ENCODE measurements at places on chromosomes 1 and 21.

DNA sequence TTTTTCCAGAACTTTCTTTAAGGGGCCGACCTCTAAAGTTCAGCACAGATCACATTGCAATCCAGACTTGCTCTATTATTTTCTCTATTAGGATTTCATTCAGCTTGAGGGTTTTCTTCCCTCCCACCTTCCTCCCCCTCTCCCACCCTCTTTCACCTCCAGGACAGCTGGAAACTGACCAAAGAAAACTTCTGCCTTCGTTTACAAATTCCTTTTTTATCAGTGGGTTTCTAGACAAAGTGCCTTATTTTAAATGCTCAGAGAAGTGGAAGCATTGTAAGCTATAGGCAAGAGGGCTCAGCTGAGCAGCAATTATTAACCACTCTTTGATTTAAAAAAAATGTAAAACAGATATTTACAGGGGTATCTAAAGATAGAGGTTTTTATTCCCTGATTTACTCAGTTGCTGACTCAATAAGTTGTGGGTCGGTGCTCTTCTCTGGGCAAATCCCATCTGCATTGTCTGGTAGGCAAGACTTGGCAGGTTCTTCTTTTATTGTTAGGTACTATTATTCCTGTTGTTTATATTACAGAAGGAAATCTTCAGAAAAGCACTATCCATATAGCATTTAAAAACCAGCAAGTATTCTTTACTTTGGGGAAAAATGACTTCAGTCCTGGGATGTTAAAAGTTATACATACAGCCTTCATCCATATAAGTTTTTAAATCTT, 277.0 kb upstream of the C1orf105 start:
- no peak for DNase-seq

DNA sequence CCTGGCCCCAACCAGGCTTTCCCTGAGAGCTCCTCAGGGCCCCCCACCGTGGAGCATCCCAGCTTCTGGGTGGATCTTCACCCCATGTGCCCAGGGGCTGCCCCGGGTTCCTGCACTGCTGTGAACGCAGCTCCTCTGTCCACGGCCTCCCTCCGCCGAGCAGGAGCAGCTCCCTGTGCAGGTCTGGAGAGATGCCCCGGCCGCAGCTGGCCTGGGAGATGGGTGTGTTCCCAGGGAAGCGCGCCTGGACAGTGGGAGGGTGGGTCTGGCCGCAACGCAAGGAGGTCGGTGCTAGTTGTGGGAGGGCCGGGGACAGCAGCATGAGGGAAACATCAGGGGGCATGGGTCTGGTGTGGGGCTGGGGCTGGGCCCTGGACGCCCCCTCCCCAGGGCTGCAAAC, 71.3 kb downstream of the MORN1 start:
- no peak for DNase-seq

- DNase-seq, result no peak
Measured at GRCh38 chr1:156926175-156926574, 5.7 kb downstream of the LRRC71 start.

DNA sequence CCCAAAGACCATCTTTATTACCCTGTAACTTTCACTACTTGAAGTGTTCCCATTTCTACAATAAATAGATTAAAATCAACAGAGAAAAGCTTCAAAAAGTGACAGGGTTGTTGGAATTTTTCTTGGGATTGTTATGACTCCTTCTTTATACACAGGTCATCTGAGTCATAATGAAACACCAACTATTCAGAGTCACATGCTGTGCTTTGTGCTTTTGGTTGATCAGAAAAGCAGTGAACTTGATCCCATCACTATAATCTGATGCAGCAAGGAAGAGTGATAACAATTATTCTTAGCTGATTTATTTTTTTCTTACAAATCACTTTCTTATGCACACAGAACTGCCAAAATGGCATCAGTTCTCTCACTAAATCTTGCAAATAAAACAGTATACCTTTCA, 422.9 kb downstream of the PTBP2 start:
- DNase-seq, result no peak

- no peak for DNase-seq
Measured at GRCh38 chr1:193580419-193580818, 394.0 kb upstream of the B3GALT2 start.

- DNase-seq, result no peak
Measured at GRCh38 chr21:33852485-33852884, 63.1 kb downstream of the ATP5PO start.

DNA sequence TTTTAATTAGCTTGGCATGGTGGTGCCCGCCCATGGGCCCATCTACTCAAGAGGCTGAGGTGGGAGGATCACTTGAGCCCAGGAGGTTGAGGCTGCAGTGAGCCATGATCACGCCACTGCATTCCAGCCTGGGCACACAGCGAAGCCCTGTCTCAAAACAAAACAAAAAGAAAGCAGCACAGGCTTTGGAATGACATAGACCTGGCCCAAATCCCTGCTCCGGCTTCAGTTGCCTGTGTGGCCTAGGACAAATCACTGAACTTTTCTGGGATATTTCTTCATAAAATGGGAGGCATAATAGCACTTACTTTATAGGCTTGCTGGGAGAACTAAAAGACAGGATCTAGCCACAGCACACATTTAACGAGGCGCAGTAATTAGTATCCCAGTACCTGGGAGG, 2.4 kb downstream of the PEAR1 start:
- no peak for DNase-seq

GRCh38 chr1:50097021-50097679, 11.6 kb upstream of the ELAVL4 start:
- DNase-seq, result no peak

- DNase-seq, result no peak
Measured at GRCh38 chr1:32767156-32767555, 50.0 kb downstream of the YARS1 start.

GRCh38 chr1:90922996-90923395, 98.8 kb downstream of the ZNF644 start:
- no peak for DNase-seq

DNA sequence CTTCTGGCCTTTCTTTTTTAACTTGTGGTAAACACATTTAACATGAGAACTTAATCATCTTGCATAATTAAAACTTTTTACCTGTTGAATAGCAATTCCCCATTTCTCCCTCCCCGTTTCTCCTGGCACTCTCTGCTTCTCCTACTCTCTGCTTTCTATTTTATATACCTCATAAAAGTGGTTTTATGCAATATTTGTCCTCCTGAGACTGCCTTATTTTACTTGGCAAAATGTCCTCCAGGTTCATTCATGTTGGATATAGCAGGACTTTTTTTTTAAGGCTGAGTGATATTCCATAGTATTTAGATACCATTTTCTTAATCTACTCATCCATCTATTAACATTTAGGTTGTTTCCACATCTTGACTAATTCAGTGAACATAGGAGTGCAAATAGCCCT, 35.0 kb downstream of the BTG3 start:
- no peak for DNase-seq

- no peak for DNase-seq
Measured at GRCh38 chr1:52531249-52531872, 21.5 kb downstream of the TUT4 start.

GRCh38 chr1:93816970-93817678, 61.9 kb downstream of the DNTTIP2 start:
- DNase-seq, result no peak

DNA sequence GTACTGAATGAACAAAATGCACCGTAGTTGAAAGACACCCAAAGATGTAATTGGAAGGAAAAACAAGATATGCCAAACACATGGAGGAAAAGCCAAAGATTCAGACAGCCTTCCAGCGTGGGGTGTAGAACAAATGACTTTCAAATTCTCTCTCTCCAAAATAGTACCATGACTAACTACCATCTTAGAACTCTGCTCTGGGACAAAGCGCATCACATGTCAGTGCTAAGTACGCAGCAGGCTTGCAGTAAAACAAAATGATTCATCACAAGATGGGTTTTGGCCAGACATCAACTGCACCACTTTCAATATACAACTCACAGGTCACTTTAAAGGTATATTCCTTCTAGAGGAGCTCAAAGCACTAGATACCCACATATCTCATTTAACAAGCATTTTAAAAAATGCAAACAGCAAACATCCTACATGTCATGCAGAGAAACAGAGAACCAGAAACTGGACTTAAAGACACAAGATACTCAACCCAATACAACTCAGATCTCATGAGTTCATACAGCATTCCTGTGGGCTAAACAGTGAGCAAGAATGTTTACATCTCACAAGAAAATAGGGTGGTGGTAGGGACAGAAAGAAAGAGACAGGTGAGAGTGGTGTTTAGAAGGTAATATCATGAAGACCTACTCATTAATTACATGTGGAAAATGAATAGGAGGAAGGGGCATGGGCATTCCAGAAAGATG, 75.7 kb downstream of the BCAR3 start:
- no peak for DNase-seq

GRCh38 chr1:156616463-156616862, 2.8 kb upstream of the HAPLN2 start:
- peak; percentile 84 for DNase-seq

DNA sequence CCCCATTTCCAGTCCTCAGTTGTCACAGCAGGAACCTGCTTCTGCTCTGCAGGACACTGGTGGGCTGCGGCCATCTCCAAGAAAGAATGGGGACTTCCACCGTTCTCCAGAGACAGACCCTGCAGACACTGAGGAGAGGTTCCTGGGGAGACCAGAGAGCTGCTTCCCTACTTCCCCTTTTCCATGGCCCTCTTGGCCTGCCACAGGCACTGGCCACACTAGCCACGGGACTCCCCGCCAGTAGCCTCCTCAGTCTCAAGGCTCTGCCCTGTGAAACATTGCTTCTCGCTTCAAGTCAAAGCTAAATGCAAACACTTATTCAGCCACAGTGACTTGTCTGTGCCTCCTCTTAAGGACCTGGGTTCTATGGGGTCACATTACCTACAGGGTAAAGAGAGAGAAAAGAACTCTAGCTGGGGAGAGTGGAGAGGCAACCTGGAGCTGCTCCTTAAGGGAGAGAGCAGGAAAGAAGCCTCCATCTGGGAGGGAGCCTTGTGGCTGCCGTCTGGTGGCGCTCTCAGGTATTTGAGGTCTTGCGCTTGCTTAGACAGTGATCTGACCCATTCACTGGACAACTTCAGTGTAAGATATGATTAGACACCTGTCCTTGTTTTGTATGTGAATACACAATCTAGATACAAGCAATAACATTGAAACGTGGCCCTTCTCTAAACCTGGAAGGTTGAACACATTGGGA, 5.4 kb upstream of the SLAMF8 start:
- DNase-seq, result no peak

DNA sequence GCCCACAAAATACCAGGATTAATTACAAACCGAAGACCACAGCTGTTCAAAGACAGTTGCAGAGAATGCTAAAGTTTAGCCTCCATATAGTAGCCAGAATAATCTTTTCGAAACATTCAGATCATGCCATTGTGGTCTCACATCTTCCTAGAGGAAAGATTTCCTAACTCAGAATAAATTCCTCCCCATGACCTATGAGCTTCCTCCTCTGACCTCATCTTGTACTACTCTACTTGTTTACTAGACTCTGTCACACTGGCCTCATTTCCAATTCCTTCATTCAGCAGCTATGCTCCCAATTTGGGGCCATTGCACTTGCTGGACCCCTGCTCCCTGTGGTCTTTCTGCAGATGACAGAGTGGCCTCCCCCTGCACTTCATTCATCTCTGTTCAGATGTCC, 71.8 kb upstream of the LRRC53 start:
- no peak for DNase-seq

DNA sequence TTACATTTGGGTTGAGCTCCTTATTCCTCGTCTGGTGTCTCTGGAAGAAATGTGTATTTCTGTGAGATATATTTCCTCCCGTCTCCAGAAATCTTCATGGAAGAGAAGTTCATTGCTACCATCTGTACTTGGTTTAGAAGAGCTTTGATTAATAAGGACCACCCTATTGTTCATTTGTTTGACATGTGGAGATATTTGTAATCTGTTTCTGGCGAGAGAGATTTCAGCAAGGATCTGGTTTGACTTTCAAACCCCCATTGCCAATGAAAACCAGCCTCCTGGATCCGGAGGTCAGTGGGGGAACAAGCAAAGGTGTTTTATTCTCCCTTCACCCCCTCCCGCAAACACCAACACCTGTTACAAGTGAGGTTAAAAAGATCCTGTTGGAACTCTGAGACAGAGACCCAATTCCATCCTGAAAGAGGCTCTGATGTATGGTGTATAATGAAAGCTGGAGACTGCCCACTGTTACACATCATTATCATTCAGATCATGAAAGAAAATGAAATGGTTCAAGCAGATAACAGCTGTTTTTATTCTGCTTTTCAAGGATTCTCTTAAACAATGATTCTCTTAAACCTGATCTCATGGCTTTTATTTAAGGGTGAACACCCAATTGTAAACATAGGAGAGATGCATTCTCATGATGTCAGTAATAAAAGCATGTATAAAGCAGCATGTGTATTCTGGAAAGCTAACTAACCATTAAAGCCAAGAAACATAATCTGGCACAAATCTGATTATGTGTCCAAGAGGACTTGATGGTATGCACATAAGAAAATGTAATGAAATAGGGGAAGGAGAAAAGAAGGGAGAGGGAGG, 393.5 kb upstream of the ADGRL2 start:
- no peak for DNase-seq

DNA sequence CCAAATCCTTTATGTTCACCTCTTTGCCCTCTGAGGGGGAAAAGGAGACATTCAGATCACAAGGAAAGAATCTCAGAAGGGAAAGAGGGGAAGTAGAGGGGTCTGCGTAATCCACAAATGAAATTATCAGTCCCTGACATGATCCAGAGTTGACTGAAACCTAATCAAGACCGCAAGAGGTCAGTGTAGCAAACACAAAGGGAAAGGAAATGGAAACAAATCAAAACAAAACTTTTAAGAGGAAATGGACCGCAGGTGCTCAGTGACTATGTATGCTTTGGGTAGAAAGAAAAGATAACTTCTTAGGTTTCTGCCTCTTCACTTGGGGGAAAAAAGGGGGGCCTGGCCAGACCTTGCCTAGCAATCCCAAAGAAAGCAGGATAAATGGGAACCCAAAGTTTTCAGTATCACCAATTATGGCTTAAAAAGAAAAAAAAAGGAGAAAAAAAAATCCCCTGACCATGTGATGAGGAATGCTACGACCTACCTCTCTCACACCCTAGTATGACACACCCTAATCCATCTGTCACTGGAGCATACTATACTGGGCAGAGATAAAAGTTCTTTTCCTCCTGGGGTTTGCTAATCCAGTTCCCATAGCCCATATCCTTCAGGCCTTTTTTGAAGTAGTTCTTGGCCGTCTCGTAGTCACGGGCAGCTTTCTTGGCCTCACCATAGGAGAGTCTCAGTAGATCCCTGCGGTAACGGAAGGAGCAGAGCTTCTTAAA, 16.9 kb downstream of the CHRNB2 start:
- no peak for DNase-seq

DNA sequence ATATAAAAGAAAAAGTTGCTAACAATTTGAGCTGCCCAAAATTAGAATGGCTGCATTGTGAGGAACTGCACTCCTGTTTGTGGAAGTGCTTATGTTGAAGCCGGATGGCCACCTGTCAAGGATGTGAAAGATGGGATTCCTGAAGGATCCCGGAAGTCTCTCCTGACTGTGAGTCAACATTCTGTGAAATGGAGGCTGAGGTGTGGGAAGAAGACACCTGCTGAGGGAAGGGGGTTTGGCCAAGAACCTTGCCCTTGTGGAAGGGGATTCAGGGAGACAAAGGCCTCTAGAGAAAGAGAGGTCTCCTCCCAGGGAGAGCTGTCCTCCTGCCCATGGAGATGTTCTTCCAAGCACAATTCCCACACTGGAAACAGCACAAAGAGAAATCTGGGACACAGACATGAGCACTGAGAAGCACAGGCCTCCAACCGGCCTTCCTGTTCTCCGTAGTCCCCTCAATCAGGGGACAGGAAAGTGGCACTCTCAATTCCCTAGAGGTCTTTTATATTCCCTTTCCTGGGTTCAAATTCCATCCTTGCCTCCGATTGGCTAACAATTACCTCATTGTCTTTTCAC, 70.5 kb downstream of the CD2 start:
- no peak for DNase-seq
